Endothelial cell of umbilical vein (primary cell): ENCODE measurements at places on chromosomes 6 and 20. TPM values are rescaled to one million over a fixed set of nuclear protein-coding genes. Genes with fewer than 3 reads are reported as not detected.

GRCh38 chr6:89144354-89144906, 1.4 kb upstream of the PM20D2 start:
- no peak for DNase-seq

DNA sequence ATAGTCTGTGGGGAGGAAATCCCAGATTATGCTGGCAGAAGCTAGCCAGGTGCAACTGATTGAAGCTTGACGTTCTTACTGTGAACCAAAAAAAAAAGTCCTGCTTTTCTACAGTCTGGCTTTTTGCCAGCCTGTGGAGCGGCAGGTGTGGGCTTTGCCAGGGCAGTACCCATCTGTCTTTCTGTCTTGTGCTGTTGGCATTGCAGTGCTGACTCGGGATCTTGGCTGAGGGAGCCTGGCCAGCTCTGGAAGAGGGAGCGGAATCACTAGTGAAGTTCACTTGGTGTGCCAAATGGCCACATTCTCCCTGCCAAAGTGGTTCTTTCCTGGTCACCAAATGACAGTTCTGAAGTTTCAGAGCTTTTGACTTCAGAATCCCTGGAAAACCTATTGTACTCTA, 5.0 kb downstream of the KIF3B start:
- DNase-seq, result no peak

DNA sequence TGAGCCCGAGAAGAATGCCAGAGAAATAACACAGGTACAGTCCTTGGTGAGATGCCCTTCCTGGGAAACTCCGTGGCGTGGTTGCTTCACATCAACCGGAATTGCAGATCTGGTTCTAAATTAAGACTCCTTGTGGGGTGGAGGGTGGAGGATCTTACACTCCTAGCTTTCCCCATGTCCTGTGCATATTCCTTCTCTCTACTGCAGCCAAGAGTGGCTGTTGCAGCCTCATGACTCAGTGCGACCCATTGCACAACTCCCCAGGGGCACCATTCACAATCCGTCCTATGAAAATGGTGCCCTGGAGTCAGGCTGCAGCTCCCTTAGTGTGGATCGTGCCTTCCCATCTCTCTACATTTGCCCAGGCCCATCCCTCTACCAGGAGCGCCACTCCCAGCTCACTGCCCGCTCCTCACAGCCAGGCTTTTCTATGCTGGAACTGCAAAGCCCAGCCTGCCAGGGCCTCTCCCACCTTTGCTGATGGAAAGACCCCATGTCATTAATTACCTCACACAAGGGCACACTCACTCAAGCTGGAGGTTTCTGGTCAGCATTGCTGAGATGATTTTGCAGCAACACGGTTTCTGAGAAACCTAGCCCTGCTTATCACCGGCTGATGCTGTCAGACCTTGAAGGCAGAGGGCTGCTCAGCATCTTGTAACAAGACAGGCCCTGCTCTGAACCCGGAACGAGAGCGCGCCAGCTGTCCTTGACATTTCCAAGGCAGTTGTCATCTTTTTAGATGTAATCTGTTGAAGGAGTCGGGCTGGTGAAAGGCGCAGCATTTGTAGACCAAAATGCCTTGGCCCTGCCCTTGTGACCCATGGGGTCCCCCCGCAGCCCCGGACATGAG, 39.7 kb downstream of the SIRPA start:
- no peak for DNase-seq

DNA sequence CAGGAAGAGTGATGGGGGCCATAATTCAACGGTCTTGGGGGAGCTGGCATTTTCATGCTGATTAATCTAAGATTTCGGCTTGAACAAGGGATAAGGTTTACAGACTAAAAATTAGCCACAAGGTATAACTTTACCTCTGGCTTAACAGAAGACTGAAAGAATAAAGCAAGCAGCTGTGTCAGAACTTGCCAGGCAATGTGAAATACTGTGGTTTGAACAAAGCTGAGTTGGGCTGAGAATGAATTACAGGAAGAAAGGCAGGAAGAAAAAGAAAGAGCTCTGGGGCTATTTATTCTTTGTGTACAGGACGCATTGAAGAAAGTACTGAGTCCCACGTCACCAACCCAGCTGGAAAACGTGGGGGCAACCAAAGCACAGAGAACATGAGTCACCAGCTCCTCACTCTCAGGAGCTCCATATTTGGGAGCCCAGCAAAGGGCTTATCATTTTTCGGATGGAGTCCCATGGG, 121.5 kb upstream of the NEDD9 start:
- DNase-seq, result peak; percentile 94

DNA sequence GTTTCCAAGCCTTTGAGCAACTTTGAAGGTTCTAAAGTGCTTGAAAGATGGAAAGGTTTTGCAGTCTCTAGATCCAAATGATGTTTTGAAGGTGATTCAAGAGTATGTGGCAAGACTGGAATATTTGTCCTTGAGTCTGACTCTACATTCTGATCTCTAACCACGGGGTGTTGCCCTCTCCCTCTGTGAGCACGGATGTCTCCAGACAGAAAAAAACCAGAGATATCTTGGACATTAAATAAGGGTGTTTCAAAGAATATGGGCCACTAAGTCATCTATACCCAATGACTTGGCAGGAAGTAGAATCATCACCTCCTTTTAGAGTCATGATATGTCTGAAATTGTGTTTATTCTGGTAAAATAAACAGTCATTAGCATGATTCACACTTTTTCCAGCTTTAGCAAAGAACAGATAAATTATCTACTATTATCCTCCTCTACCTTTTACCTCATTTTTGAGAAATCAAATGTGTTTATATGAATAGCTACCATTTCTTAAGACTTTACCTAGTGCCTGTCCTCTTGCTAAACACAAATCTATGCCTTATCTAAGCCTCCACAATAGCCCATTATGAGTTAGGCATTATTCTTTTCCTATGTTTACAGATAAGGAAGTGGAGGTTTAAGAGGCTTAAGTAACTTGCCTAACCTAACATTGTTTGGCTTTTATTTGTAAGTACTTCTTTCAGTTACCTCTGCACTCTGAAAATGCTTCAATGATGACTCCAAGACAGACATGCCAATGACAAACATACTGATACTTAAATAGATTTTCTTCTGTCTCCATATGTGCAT, 384.4 kb downstream of the BMP2 start:
- peak; percentile 69 for DNase-seq

DNA sequence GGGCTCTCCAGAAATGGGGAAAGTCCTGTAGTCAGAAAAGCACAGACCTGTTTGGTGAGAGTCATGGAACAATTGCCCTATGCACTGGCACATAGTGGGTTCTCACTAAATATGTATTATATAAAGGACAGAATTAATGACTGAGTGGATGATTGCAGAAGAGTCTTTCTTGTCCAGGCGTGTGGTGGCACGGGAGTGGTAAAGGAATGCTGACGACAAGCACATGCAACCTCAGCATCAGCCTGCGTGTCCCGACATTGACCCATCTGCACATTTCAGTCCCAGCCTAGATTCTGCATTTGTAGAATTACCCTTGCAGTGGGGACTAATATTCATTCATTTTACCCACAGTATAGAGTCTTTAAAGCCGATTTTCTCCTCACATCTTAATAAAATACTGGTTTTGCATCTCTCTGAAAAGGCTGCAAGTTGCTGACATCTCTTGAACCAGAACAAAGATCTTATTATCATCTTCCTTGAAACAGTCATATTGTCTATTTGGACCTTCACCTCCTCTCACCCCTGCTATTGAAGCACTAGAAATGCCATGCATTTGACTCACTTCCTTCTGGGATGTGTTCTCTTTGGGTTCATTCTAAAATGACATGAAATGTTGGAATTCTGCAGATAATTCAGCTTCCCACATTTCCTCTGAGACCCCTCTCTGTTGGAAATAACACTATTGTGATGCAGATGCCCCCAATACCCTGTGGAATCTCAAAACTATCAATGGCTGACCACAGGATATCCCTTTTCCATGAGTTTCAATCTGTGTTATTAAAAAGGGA, 883.6 kb upstream of the FLRT3 start:
- DNase-seq, result peak; percentile 31

- DNase-seq, result peak; percentile 41
These were observed 8.7 kb upstream of the GTF3C6 start for GRCh38 chr6:110949679-110950285.

Gene SNAP25
- polyA plus RNA-seq, result 3.8 and 3.9 TPM in 2 replicates

Gene KCNB1
- not detected in 2 replicates for polyA plus RNA-seq

Gene CRNKL1
- 3.1 and 4.9 TPM in 2 replicates for polyA plus RNA-seq
